Non-pigmented ciliary epithelial cell (primary cell): ENCODE measurements at places on chromosomes 16 and 17.

- DNase-seq = no peak
These were observed 236.0 kb downstream of the UTP18 start for GRCh38 chr17:51496378-51496777.

DNA sequence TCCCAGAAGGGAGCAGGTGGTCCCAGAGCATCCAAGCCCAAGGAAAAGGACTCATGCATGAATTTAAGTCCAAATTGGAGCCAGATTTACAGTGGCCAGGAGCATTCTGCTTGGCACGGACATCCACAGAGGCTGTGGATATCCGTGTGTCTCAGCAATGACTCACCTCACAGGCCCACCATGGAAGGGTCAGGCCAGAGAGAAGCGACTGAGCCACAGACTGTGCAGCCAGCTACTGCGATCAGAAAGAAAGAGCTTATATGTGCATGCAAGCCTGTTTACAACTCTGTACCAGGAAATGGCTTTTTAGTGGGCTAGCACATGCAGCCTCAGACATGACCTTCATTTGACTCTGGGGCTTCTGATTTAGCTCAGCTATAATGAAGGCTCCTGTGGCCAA is 231.0 kb downstream of the C16orf95 start:
- no peak for DNase-seq

GRCh38 chr17:396788-397187 is 44.2 kb upstream of the RPH3AL start:
- no peak for DNase-seq

DNA sequence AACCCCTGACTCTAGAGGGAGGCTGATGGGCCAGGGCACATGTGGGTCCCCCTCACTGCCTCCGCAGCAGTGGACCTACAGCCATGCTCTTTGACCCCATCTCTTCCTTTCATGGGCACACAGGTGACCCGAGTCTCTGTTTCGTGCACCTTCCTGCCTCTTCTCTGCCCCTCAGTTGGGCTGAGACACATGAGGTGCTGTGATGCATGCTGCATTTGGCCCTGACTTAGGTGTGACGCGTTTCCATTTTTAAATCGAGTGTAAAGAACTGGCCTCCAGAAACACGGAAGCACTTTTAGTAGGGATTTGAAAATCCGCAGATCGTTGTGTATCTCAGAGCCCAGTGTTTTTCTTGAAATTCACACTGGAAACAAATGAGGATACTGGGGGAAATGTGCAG is 24.6 kb downstream of the C16orf90 start:
- DNase-seq = no peak

- no peak for DNase-seq
These were observed at the start of gene KRTAP29-1 for GRCh38 chr17:41301916-41302901. Gene KRTAP29-1, minus strand, starts transcription at chr17:41302851. Its CDS starts 0 bp downstream, at chr17:41302851.

DNA sequence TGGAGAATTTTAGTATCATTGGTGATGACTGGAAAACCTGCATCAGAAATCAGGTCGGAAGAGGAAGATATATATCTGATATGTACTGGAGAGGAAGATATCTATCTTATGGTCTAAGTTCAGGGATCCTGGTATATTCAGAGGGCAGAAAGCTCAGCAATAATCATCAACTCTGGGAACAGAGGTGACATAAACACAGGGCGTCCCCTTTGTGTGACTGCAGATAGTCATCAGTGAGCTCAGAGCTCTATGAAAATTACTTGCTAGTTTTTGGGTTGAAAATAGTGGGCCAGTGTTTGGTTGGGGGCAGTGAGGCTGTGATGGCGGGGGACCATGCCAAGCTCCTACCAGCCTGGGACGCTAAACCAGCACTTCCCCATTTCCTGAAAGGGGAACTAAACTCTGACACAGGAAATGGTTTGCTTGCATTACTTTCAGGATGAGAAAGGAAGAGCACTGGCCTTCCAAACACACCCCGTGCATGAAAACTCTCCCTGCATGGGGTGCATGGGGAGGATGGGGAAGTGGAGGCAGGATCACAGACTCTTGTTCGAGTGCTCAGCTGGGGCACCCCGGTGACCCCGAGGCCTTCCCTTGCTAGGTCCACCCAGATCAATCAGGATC is 15.8 kb downstream of the NOD2 start:
- no peak for DNase-seq

- DNase-seq = peak; percentile 67
These were observed 497 bp downstream of the SMIM5 start for GRCh38 chr17:75633486-75634375.

GRCh38 chr17:9322326-9322725 is 253.3 kb downstream of the STX8 start:
- no peak for DNase-seq

DNA sequence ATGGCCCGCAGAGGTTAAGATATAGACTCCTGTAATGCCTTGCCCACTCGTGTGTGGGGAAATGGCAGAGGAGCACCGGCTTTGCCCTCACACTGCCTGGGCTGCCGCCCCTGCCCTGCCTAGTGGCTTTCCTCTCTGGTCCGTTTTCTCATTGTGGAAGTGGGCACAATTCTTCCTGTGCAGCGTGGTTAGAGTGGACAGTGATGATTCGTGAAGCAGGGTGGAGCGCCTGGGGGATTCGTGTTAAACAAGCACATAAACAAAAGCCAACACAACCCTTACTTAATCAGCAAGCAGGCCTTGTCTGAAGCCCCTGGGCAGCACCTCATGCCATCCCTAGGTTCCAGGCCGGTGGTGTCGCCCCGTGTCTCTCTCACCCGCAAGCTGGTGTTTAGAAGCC is 269.7 kb downstream of the SEC14L1 start:
- no peak for DNase-seq

DNA sequence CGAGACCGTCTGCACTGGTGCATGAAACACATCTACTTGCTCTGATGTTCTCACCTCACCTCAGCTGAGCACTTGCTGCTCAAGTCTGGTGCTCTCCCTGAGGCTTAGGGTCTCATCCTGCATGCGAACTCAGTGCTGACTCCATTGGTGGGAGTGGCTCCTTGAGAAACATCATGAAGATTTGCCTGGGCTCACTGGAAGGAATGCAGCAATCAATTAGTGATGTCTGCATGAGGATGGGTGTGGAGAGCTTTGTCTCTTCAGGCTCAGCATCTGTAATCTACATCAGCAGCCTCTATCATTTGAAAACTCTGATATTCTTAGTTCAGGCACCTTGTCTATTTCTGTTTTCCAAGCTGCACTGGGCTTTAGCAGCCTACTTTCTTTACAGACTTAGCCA is 204.4 kb downstream of the IRF8 start:
- DNase-seq = no peak

DNA sequence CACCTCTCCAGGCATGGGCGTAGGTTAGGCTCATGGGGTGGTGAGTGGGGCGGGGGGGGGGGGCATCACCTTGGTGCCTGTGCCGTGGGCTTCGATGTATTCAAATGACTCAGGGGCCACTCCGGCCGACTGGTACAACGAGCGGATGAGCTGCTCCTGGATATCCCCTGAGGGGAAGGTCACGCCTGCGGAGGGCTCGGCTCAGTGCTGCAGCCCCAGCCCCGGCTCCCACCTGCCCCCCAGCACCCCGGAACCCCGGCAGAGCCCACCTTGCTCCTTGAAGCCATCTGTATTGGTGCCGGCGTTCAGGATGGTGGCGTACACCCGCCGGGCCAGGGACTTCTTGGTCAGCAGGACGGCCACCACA is 5.4 kb downstream of the FASN start:
- no peak for DNase-seq

GRCh38 chr16:10609402-10609774 is 29.0 kb upstream of the EMP2 start:
- DNase-seq = peak; percentile 66
